Activated T-cell treated with anti-CD3 and anti-CD28 coated beads, Interleukin-2, amount 50 U/mL, for 72 hours (primary cell): ENCODE measurements at places on chromosomes 3 and 15. TPM values are rescaled to one million over a fixed set of nuclear protein-coding genes. Genes with fewer than 3 reads are reported as not detected.

Gene SLC51B
- total RNA-seq = not detected

Gene ENTPD3
- not detected for total RNA-seq

Gene RTP3
- not detected for total RNA-seq

Gene ISLR
- total RNA-seq = 0.12 TPM

Gene ADGRG7
- not detected for total RNA-seq

Gene ROBO1
- 3.0 TPM for total RNA-seq

Gene ZPLD1
- total RNA-seq = 0.32 TPM

Gene CAMK2N2
- 0.24 TPM for total RNA-seq

Gene LRRC3B
- not detected for total RNA-seq
